ENCODE measurements at places on chromosomes 6 and 20.

DNA sequence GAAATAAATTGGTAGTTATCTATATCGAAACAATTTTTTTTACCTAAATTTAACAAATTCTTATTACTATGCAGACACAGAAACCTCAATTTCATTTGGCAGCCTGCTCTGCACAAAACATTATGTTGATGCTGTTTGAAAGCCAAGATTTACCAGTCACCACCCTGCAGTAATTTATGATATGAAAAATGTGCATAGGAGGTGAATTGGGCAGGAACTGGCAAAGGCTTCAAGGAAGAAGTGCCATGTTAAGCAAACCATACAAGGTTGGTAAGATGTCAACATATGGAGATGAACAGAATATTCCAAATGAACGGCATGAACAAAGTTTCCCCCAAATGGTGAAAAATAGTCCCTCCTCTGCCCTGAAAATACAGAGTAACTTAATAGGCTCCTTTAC lies 54.2 kb upstream of the TAB2 start:
- no peak for DNase-seq

DNA sequence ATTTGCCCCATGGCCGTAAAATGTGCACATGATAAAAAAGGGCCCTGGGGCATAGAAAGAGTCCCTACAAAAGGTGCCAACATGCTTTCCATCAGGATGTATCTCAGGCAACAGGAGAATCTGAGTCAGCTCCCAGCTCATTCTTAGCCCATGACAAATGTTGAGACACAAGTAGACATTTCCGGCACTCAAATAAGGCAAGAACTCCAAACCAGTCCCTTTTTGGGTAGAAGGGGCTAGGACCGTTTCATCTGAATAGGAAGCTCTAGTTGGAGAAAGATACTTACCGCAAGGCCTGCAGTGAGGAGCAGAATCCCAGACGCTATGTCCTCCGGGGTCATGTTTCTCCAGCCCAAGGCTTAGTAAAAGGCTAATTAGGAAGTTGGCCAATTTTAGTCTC lies 261.0 kb upstream of the RIN2 start:
- no peak for DNase-seq

GRCh38 chr6:138161338-138162110 lies at the start of gene ARFGEF3:
TSS of gene ARFGEF3 (plus strand) at chr6:138161939. CDS start at chr6:138162087, 148 bp downstream.
- DNase-seq = no peak

GRCh38 chr6:148086386-148086785 lies 256.3 kb upstream of the SASH1 start:
- DNase-seq = no peak

GRCh38 chr20:676315-676937 lies 824 bp upstream of the SCRT2 start:
- no peak for DNase-seq

DNA sequence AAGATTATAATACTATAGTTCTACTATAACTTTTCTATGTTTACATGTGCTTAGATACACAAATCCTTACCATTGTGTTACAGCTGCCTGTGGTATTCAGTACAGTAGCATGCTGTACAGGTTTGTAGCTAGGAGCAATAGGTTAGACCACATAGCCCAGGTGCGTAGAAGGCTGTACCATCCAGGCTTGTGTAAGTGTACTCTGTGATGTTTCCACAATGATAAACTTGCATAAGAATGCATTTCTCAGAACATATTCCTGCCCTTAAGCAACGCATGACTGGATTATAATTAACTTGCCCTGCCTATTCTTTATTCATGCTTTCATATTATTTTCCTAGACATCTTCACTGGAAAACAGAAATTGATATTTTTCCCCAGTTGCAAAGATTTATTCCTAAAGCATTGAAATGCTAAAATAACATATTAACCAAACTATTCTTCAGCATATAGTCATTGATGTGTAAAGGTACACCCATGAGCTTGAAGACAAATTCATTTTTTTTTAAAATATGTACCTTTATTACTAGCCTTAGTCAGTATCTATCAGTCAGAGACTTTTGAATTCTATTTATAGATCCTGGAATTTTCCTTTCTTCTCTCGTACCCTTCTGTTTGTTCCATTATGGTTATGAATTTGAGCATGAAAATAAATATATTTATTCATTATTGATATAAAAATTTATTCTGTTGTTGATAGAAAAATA lies 7.2 kb upstream of the CTAGE9 start:
- DNase-seq = no peak

DNA sequence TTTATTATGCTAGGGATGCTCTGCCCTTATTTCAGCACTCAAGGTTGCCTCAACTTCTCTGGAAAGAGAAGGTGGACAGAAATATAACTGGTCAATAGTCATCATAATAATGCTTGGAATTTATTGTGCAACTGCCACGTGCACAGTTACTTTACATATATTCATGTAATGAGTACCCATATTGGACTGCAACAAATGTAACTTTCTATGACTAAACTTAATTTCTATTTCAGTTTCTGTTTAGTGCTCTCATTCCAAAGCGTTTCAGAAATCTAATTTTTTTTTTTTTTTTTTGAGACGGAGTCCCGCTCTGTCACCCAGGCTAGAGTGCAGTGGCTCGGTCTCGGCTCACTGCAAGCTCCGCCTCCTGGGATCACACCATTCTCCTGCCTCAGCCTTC lies 28.3 kb upstream of the CD83 start:
- no peak for DNase-seq

- no peak for DNase-seq
These were observed 569.8 kb downstream of the QKI start for GRCh38 chr6:163984124-163984936.

- no peak for DNase-seq
These were observed 23.7 kb upstream of the MAP3K4 start for GRCh38 chr6:160967833-160968232.

DNA sequence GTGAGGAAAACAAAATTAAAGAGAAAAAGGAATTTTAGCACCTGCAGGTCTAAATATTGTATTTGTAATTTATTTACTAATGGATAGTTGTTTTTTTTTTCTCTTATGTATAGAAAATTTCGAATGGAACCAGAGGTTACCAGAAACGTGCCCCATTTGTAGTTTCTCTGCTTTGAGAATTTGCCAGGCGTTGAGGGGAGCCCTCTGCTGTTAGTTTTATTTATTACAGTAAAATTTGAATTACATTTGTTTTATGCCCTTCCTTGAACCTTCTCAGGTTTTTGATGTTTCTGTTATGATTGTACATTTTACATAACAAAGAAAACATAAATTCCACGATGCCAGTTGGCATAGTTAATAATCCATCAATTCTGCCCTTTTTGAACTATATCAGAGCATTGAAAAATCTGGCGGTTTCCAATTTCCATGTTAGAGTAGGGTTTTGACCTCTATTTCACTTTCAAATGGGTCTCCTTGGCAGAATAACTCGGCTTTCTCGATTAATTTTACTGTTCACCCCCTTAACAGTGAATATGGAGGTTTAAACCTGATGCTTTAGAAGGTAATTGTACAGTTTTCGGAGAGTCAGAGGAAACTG lies 35.1 kb upstream of the RFPL4B start:
- no peak for DNase-seq

DNA sequence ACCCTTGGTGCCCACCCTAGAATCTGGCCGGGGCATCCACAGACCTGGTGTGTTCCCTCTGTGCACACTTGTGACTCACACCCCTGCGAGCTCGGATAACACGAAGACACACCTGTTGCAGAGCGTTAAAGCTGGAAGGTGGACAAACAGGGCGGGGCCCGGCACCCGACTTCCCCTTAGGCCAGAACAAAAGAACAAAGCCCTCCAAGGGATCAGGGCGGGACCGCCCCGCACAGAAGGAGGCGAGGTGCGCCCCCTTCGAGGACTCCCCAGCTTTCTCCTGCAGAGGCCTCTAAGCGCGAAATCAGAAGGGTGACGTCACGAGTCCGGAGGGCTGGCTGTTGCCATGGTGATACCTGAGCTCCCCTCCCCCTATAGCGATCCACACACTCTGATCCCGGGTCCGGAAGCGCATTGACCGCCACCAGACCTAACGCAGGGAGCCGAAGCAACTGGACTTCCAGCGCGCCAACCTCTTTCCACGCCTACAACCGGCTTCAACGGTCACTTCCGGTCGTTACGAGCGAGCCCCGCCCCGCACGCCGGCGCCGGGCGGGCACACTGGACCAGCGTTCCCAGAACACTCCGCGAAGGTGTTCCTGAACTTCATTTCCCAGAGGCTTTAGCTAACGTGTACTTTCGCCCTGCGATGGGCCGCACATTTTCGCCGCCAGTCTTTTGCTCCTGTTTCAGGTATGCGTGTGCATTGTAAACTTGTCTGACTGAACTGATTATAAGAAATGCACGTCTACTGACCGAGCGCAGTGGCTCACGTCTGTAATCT lies at the start of gene ZNF184:
TSS of gene ZNF184 (minus strand) at position 489 of the 784 bp plus-strand sequence. CDS start 811 bp downstream, outside the sequence.
- peak; percentile 56 for DNase-seq

- no peak for DNase-seq
These were observed at the start of gene F13A1 for GRCh38 chr6:6319952-6320811. TSS of gene F13A1 (minus strand) at chr6:6320662. CDS start at chr6:6318664, 1,998 bp downstream.

- no peak for DNase-seq
These were observed 37.5 kb upstream of the LCA5 start for GRCh38 chr6:79574630-79575225.

DNA sequence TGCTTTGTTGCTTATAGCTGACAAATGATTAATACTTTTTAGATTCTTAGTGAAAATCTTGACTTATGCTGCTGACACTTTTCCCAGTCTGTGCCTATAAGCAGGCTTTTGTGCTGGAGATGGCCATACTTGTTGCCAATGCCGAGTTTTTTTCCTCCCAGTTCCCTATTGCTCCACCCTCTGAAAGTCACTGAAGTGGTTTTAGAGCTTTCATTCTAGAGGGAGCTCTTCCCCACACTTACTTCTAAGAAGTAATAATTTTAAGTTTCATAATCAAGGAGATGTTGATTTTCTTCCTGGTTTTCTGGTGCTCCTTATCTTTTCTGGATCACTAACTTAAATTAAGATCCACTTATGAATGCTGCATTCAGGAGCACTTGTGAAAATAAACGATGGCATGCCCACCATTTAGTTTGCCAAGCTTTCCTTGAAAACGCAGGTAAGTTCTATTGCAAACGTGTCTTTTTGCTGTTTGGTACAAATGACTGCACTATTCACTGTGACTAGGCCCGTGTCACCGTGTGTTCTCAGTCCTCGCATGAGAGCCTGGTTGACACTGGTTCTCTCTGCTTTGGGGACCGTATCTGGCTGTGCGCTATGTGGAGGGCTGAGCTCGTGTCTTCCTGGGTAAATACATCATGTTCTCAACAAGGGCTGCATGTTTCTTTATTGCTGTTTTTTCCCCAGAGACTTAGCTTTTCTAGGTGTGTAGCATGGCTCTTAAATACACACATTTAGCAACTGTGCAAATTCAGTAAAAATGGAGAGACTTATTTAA lies 50.2 kb downstream of the GFRA4 start:
- no peak for DNase-seq

DNA sequence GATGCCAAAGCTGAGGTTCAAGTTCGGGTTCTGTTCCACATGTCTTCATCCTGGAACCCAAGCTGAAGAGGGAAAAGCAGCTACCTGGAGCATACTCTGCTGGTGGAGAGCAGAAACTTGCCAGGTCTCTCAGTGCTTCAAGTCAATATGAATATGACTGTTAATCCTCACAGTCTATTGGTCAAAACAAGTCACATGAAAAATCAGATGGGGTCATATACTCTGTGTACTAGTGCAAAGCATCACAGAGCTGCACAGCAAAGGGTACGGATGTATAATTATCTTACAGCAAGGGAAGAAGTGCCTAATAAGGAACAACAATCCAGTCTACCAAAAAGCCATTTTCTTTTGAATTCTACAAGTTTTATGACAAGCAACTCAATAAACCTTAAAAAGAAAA lies 11.6 kb downstream of the NCOA7 start:
- no peak for DNase-seq

GRCh38 chr20:61204206-61204605 lies 47.9 kb upstream of the CDH4 start:
- DNase-seq = no peak

DNA sequence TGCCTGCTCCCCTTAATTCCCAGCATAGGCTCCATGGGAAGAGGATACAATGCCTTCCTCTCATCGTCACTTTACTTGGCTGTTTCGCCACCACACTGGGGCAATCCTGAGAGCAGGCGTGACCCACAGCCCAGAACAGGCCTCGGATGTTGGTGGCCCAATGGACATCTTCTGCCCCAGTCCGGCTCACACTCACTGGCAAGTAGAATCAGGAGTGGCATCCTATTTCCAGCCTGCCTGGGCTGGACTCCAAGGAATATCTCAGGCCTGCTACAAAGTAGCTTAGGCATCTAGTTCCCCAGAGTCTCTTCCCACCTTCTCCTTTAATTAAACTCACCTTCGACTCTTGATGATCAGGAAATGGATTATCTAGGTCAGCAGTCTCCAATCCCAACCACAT lies 110.5 kb downstream of the LRFN2 start:
- no peak for DNase-seq

All from esophagus squamous epithelium (tissue), 5 donors.